COR-L47 (cell line): ENCODE measurements at places on chromosomes 3 and 15.

DNA sequence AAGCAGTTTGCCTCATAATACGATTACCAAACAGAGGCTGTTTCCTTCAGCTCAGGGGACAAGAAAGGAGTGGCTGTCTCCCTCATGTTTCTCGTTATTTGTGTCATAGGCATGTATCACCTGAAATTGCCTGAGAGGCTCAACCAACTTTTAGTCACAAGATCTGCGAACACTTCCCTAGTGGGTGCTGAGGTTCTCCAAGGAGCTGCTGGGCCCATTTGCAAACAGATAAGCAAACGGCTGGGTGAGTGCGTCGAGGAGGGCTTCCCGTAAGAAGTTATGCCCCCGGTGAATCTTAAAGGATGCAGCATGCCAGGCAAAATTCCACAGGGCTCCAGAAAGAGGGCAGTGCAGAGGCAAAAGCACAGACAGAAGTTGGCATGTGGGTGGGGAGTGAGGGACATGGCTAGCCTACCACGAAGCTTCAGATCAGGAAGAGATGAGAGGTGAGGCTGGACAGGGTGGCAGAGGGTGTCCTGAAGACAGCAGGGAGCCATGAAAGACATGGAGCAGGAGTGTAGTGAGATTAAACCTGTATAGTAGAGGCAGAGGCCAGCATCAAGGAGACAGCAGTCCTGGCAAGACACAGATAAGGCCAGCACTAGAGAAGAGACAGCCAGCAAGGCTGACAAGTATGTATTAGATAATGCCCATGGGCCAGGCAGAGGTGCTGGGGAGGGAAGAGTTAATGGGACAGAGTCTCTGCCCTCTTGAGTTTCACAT is 4.0 kb upstream of the GP9 start:
- no peak for DNase-seq

DNA sequence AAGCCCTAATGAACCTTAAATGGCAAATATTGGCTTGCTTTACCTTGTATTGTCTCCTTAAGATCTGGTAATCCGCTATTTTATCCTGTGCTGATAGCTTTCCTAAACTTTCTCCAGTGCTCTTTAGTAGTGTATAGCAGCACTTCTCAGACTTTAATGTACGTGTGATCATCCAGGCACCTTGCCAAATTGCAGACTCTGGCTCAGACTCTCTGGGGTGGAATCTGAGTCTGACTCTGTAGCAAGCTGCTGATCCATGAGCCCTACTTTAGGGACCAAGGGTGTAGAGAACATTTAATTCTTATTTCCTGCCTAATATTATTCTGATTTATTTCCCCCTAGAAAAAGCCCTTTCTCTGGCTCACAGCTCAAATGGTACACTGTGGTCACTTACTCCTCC is 518.8 kb upstream of the ZNF385D start:
- no peak for DNase-seq

GRCh38 chr3:115671761-115672455 is 48.6 kb downstream of the GAP43 start:
- DNase-seq = no peak

DNA sequence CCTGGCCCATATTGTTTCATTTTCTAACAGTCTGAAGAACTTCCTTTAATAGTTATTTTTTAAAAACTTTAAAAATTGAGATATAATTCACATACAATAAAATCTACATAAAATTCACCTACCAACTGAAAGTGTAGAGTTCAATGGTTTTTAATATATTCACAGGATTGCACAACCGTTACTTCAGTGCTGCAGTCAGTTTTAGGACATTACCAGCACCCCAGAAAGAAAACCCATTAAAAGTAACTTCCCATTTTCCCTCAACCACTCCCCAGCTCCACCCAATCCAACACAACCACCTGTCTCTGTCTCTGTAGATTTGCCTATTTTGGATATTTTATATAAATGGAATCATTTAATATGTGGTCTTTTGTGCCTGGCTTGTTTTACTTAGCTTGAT is 29.6 kb downstream of the MGA start:
- DNase-seq = no peak

DNA sequence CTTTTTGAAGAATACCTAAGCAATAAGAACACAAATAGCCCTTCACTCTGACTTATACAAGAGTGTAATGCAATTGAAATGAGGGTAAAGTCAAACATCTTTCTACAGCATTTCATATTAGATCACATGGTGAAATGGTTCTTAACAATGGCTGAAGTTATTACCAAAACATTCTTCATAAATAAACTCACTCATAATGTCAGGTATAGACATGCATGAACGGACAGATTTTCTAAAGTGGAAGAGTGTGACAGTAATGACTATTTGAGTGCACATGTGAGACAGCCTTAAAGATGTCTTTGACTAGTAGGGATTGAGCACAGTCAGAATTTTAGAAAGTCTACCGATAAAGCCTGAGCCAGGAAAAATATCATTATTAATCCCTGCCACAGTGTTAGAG is 471.0 kb downstream of the ZPLD1 start:
- no peak for DNase-seq

DNA sequence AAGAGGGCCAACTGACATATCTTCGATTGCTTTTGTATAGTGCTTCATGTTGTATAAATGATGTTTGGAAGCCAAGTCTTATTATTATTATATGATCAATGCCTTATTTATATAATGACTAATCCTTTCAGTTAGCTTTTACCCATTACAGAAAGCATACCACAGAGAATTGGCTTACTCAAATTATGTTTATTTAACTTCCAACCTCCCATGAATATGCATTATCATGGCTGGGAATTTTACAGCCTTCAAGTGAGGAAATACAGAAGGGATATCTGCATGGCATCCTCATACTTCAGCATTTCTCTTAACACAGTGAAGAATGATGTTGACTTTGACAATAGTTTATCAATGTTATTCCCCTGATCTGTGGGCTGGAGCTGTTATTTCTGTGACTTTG is 225.9 kb upstream of the GAP43 start:
- DNase-seq = no peak

DNA sequence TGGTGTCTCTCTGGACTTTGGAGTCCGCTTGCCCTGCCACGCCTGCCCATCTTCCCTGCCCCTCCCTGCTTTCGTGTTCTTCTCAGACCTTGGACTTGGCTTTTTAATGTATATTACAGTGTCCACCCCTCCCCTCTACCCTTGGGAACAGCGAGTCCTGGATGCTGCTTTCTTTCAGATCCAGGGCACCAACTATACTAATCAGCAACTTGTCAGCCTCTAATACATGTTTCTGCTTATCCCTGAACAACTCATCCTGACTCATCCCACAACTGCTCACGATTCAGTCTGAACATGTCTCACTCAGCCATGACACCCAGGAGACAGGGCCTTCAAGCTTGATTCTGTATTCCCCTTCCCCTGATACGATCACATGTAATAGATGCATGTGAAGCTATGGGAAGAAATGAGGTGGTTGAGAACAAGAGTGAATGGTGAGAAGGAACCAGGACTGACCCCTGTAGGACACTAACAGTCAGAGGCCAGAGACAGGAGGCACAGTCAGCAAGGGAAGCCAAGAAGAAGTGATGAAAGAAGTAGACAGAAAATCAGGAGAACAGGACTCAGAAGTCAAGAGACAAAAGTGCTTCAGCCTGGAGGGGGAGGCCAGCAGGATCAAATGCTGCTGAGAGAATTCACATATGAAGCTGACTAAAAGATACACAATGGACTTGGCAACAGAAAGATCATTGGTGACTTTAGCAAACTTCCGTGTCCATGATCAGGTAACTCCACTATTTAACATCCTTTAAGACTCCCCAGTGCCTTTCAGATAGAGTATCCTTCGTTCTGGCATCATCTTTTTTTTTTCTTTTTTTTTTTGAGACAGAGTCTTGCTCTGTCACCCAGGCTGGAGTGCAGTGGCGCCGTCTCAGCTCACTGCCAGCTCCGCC is 35.4 kb downstream of the BCL2L10 start:
- DNase-seq = no peak

DNA sequence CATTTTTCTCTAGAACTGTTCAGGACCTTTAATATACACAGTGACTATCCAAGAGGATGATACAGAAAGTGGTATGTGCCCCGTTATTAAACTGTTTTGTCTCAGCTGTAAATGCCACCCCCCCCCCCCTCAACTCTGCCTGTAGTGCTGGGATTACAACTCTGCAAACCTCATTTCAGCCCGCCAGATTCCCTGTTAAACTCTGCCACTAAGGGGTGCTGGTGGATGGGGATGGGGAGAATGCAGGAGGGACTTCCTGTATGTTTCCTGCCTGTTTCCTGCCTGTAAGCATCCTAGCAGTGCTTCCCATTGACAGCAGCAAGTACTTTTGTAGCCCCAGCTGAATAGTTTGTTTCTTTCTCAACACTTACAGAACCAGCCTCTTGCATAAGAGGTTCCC is 301.7 kb upstream of the RORA start:
- no peak for DNase-seq

- no peak for DNase-seq
Observed at GRCh38 chr3:170372190-170372879, 14.8 kb downstream of the SKIL start.

DNA sequence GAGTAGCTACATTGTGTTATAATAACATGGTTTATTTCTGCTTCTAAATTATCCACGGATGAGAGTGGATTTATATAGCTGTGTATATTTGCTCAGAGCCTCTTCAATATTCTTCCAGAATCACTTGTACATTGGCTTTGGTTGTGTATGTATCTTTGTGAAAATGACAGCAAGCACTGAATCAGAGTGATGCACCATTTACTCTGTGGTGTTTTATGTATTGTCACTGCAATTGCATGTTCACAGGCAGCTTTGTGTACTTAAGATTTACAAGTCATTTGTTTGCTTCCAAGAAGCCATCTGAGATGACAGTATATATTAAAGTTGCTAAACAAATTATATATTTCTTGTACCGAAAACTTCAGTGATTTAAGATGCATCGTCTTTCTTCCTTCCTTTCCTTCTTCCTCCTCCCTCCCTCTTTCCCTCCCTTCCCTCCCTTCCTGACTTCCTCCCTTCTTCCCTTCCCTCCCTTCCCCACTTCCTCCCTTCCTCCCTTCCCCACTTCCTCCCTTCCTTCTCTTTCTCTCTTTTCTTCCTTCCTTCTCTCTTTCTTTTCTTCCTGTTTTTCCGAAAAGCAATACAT is 362.3 kb upstream of the GOLIM4 start:
- DNase-seq = peak; percentile 8

DNA sequence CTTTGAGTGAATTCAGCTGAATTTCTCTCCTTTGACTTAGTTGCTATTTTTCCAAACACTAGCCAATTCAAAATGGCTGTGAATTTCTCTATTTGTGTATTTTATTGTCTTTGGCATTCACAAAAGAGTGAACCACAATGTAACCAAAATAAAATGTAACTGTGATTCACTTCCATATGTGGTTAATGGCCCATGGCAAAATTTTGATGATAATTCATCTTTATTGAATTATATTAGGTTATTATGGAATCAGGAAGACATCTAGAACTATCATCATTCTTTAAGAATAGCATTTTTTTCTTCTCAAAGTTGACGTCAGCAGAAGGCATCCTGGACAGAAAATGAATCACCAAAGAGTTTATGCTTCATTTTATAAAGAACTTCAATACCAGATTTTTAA is 705.3 kb upstream of the NAALADL2 start:
- no peak for DNase-seq

DNA sequence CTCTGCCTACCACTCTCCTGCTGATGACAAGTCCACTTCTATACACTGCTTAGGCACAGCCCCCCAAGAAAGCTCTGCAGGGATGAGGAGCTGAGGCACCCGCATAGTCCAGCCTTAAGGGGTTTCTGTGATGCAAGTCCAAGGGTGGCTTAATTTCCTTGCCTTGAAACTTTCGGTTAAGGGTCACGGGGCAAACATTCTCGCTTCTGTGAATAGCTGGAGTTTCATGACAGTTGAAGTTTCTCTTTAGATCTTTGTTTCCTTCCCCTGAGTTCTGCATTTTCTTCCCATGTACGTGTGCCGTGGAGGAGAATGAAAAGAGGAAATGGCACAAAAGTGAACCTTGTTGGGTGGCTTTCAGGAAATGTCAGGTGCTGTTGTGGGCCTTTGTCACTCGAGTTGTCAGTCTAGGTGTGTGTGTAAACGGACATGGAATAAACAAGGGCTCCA is 7.0 kb downstream of the GPR160 start:
- DNase-seq = no peak

GRCh38 chr3:123884203-123884831 is at the start of gene MYLK:
MYLK (minus strand) TSS chr3:123884332; CDS start chr3:123793841, 90,491 bp downstream.
- peak; percentile 72 for DNase-seq

DNA sequence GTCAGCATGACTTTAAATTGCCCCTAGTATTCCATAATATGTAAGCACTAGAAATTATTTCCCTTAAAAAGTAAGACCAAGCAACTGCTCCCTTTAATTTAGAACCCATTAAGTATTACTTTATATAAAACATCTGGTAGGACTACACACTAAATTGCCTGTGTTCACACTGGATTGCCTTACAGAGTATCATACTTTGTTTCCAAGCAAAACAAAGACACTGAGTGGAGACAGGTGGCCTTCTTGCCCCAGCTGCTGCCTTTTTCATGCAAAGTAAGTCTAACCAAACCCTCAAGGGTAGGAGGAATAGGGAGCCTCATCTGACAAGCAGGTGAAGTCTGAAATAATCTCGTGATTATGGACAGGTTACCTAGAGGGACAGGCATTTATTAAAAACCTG is 87.3 kb downstream of the PEX5L start:
- peak; percentile 73 for DNase-seq

GRCh38 chr3:57627976-57628375 is 30.8 kb upstream of the ARF4 start:
- no peak for DNase-seq

DNA sequence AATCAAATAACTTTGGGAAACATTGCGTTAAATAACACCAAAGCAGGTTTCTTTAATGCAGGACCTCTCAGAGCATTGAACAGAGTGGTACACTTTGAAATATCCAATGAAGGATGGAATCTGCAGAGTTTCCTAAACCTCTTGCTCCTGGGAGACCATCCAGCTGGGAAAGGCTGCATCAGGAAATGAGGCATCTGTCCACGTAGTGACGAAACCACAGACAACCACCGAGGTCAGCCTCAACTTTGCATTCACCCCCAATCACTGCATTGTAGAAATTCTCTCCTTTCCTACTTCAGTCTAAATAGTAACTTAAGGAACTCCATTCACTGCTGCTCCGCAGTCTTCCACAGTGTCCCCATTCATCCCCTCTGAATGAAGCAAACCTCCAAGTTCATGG is 41.5 kb upstream of the CDV3 start:
- no peak for DNase-seq

GRCh38 chr3:36957862-36958686 is 13.2 kb upstream of the TRANK1 start:
- DNase-seq = no peak

DNA sequence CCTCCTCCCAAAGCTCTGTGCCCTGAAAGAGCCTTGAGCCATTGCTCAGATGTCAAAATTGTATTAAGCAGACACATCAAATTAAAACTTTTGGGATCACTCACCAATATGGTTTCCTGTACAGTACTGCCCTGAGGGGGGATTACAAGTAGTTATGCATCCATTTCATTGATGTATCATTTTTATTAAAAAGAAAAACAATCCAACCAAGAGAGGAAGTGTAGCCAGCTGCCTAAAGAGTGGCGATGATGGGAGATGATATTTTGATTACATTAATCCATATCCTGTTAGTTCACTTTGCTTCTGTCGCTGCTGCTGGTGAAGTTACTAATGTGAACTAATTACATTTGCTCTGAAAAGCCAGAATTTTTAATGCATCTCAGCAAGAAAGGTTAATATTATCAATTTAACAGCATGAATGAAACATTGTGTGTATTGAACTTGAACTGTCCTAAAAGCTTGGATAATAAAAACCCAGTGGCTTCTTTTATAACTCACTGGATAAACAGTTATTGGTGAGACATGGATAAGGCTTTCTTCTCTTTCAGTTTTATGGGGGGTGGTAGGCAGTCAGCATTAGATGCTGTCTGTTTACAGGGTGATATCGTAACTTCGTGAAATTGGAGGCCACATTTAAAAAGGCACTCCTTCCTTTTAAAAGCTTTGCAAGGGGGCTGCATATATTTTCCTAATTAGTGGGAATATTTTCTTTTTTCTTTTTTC is 87.7 kb downstream of the IGF1R start:
- no peak for DNase-seq
